ENCODE measurements at places on chromosomes 4 and X. TPM values are rescaled to one million over a fixed set of nuclear protein-coding genes. Genes with fewer than 3 reads are reported as not detected.

The BEND2 gene
- total RNA-seq = not detected

The MAGEC1 gene
- total RNA-seq = not detected

The TCEAL6 gene
- not detected for total RNA-seq

The RHOH gene
- not detected for total RNA-seq

The LDB2 gene
- total RNA-seq = 722 TPM

The STARD8 gene
- 54.2 TPM for total RNA-seq

The F8 gene
- total RNA-seq = 15.1 TPM

The HHIP gene
- 61.1 TPM for total RNA-seq

The CXCL11 gene
- not detected for total RNA-seq

The GRIA3 gene
- total RNA-seq = not detected

The TLR7 gene
- total RNA-seq = not detected

The GAGE2A gene
- not detected for total RNA-seq

The USP17L17 gene
- total RNA-seq = not detected

The SLC26A1 gene
- 0.22 TPM for total RNA-seq

The ADGRL3 gene
- not detected for total RNA-seq

The CFAP47 gene
- total RNA-seq = under 0.01 TPM

The AR gene
- 0.26 TPM for total RNA-seq

The WNK3 gene
- 0.26 TPM for total RNA-seq

The TEX13B gene
- total RNA-seq = not detected

The ING2 gene
- total RNA-seq = 5.5 TPM

The PLRG1 gene
- total RNA-seq = 48.0 TPM

The SOWAHB gene
- total RNA-seq = not detected

The SSX4B gene
- not detected for total RNA-seq

The SYNPO2 gene
- 0.11 TPM for total RNA-seq

The VEGFD gene
- 0.11 TPM for total RNA-seq

The C4orf17 gene
- not detected for total RNA-seq
